Left renal cortex interstitium (tissue), 4 donors: ENCODE measurements at places on chromosomes 7 and 10. TPM values are rescaled to one million over a fixed set of nuclear protein-coding genes. Genes with fewer than 3 reads are reported as not detected.
A peak's percentile ranks its signal among the peaks of the same experiment; 100 is the strongest.

- no peak for DNase-seq
These were observed 102.4 kb upstream of the LRGUK start for GRCh38 chr7:134024739-134025138.

GRCh38 chr7:139407555-139407954 lies 47.9 kb downstream of the LUC7L2 start:
- no peak for DNase-seq

DNA sequence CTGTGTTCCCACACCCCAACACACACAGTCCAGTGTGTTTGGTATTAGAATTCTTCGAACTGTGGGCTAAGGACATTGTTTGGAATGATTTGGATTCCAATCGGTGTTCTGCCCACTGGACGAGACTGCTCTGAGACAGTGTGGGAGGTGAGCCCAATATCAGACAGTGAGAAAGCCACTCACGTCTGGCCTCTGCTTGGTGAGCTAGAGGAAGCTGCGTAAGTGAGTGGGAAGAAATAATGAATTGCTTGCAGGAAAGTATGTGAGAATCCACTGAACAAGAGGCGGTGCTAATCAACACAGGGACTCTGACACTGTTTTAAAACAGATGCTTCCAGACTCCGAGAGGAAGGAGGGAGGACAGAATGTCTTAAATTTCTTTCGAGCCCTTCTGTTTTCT lies 675.0 kb upstream of the ANKRD30A start:
- DNase-seq, result no peak

- no peak for DNase-seq
These were observed 32.7 kb downstream of the TSPAN15 start for GRCh38 chr10:69483963-69484362.

DNA sequence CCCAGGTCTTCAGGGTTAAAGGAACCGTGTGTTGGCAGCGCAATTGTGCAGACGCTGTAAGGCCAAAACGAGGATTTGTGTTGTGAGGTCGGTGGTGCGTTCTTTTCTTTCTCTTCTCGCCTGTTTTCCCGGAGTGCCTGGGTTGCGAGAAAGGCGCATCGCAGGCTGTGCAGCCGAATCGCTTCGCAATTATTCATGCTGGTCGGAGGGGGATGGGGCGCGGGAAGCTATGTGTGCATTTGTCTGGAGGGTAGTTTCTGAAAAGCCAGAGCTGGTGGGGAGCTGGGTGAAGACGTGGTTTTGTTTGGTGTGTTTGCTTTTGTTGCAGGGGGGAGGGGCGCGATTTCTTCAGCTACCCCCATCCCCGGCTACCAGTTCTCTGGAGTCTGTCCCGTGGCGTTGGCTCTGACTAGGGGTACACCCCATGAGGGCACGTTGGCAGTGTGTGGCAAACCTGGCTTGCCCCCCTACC lies 2.1 kb downstream of the MXI1 start:
- DNase-seq, result peak; percentile 48

DNA sequence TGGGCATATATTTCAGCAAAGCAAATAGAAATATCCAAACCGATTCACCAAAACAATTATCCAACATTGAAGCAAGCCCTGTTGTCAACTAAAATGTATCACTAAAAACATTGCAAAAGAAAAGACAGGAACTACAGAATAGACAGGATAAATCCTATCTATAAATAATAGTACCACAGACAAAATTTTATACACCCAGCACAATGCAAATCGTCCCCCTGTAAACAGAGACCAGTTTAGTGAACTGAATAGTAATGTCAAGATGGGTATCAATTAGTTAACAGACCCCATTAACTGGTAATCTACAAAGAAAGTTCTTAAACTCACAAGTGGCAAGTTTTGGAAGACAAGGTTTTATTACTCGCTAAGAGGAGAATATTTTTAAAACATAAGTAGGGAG lies 4.0 kb downstream of the ZC3HAV1 start:
- no peak for DNase-seq

GRCh38 chr7:149023662-149024061 lies 4.6 kb downstream of the PDIA4 start:
- DNase-seq, result no peak

GRCh38 chr10:124226271-124227054 lies 133.1 kb upstream of the CHST15 start:
- no peak for DNase-seq

GRCh38 chr10:58930500-58930899 lies 245.9 kb upstream of the PHYHIPL start:
- DNase-seq, result no peak

DNA sequence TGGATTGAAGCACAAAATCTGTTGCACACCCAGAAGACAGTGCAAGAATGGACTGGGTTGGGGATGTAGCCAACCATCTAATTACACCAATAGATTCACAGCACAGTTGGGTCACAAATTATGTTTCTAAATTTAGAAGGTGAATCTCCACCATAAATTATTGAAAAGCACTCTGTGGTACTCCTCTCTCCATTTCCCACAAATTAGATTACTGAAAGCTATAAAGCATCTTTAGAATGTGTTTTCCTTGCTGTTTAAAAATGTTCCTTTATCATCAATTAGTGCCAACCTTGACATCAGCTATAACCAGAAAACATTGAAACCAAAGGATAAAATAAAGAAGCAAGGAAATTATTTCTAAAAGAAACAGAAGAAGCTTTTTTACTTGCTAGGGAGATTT lies 39.9 kb upstream of the HDAC9 start:
- DNase-seq, result no peak

DNA sequence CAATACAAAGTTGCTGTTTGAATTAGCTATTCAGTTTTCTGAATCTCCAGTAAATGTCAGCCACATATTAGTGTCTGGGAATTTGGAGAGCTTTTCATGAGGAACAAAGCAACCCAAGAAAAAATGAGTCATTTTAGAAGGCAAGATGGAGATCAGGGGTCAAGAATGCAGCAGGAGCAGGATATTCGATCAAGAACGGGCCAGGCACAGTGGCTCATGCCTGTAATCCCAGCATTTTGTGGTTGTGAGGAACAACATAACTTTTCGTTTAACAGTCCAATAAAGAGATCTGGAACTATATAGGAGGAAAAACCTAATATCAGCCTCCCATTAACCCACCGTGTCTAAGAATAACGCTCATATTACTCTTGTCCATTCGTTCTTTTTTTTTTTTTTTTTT lies 600.5 kb downstream of the MAGI2 start:
- no peak for DNase-seq

- no peak for DNase-seq
These were observed 16.0 kb downstream of the SND1 start for GRCh38 chr7:127667759-127668530.

DNA sequence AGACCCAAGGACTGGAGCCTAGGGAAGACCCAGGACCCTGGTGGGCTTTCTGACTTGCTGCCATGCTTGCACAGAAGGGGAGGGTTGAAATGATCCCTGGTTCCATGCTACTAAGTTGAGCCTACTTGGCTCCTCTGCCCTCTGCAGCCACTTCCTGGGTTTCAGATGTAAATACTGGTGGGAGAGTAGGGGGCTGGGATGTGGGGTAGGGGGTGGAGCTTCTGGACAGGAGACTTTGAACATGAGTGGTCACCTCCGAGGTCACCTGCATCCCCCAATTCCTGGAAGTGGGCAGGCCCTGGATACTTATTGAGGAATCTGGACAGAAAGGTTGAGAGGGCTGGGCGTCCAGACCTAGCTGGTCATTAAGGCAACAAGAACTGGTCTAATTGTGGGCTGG lies 2.9 kb upstream of the ZMIZ1 start:
- no peak for DNase-seq

DNA sequence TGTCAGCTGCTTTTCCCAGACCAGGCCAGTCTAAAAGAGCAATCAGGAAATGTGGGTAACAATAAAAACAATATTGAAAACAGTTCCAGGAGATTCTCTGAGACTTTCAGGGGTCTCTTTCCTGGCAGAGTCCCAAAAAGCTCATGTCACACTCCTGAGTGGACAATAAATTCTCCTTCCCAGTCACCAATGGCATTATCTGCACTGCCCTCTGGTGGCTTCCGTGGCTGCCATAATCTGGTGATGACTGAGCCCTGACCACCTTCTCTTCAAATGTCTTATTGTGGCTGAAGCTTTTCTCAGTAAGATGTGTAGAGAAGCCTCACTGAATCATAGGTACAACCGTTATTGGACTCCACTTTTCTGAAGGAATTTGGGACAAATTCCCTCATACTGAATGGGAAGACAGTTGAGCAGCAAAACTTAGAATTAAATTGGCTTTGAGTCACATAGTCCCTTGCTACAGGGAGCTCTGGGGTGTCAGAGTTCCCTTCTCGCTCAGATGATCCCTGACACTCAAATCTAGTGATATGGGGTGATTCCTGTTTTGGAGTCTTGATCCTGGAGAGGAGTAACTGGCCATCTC lies 24.4 kb upstream of the ASAH2 start:
- DNase-seq, result no peak

- DNase-seq, result no peak
These were observed 5.9 kb downstream of the EIF4H start for GRCh38 chr7:74179935-74180604.

GRCh38 chr7:45082031-45082830 lies 6.5 kb downstream of the NACAD start:
- DNase-seq, result no peak

Gene CPA2
- polyA plus RNA-seq, result 0.44 TPM

Gene ITPRID1
- 0.04 TPM for polyA plus RNA-seq

Gene OR9A2
- polyA plus RNA-seq, result not detected

Gene FGFBP3
- polyA plus RNA-seq, result 3.0 TPM

Gene SFTPA1
- polyA plus RNA-seq, result not detected

Gene MGMT
- 17.6 TPM for polyA plus RNA-seq

Gene FAM13C
- 9.3 TPM for polyA plus RNA-seq

Gene DRGX
- polyA plus RNA-seq, result 0.14 TPM

Gene TYW1B
- 2.5 TPM for polyA plus RNA-seq

Gene CAMK2B
- 4.3 TPM for polyA plus RNA-seq

Gene ADRB1
- 0.06 TPM for polyA plus RNA-seq
